GM23338 (cell line): ENCODE measurements at places on chromosomes 2 and 18.

GRCh38 chr2:48112911-48113680 lies 206.8 kb upstream of the FBXO11 start:
- no peak for DNase-seq

- no peak for DNase-seq
Measured at GRCh38 chr2:187349326-187349944, 98.6 kb downstream of the CALCRL start.

DNA sequence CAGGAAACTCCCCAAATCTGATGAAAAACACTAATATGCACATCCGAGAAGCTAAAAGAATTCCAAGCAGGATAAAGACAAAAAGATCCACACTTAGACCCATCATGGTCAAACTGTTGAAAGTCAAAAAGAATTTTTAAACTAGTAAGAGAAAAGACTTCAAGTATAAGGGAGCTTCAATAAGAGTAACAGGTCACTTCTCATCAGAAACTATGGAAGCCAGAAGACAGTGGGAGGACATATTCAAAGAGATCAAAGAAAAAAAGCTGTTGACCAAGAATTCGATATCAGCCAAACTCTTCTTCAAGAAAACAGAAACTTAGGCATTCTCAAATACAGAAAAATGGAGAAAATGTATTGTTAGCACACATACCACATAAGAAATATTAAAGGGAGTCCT lies 50.4 kb downstream of the ZC3H8 start:
- peak; percentile 35 for DNase-seq

GRCh38 chr18:58180738-58181353 lies 136.8 kb downstream of the NEDD4L start:
- peak; percentile 73 for DNase-seq

GRCh38 chr2:41719756-41720155 lies 328.1 kb upstream of the PKDCC start:
- DNase-seq, result no peak

DNA sequence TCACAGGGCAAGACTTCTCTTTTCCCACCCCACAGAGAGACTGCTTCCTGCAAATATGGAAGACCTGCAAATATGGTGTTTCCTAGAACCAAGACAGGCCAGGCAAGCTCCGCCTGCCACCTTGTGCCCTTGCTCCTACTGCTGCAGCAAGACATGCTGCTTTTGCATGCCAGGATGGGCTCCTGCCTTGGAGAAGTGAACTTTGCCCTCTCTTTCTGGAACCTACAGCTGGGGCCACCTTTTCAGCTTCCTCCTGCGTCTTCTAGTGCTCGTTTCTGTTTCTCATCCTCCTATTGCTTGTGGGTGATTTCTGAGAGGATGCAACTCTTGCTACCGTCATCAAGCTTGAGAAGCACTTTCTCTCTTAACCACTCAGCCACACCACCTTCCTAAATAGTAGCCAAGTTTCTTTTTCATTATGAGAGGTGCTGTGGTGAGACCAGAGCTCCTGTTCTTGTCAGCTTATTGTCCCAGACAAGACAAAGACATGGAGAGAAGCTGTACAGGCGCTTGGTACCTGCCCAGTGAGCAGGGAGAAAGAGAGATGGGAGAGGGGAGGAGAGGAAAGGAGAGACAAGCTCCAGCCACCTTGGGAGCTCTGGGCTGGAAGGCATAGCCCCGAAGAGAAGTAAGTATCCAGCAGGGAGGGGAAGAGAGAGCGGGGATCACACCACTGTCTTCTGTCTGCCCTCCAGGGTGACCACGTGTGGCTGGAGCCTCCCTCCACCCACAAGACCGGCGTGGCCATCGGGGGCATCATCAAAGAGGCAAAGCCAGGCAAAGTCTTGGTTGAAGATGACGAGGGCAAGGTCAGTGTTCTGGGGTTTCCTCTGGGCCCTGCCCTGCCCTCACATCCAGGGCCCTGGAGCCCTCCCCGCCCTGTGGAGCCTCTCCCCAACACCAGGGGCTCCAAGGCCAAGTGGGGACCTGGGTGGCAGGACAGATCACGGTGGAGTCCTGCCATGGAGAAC lies 28.3 kb downstream of the MYO7B start:
- no peak for DNase-seq
